ENCODE measurements at places on chromosomes 2 and 18.

DNA sequence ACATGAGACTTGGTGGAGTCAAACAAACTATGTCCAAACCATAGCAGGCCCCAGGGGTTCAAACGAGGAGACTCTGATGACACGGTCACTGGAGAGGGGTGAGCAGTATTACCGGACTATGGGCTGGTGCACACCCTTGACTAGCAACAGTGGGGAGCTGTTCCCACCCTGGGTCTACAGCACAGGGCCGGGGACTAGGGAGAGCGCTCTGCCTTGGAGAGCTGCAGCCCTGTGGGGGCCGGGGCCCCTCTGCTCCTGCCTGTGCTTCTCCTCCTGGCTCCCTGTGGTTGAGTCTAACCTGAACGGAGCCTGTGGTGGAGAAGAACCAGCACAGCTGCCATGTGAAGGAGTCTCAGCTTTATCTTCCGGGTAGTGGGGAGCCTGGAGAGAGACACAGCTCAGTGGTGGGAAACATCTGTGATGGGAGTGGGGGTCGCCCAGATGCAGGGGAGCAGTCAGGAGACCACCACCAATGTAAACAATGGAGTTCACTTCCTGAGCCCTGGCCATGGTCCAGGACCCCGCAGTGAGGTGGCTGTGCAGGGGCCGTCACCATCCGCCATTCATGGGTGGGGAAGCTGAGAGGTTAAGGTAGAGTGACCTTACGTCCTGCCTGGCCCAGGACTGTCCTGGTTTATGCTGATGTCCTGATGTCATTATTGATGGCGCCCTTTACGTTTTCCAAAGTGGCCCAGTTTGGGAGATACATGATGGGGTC, 195.7 kb upstream of the TWIST2 start:
- no peak for DNase-seq

- no peak for DNase-seq
These were observed 207.7 kb upstream of the COPS8 start for GRCh38 chr2:236877972-236878371.

- DNase-seq: peak; percentile 46
These were observed 62.2 kb upstream of the PMAIP1 start for GRCh38 chr18:59837586-59837985.

GRCh38 chr2:161886248-161886647, 187.8 kb downstream of the DPP4 start:
- DNase-seq: no peak

GRCh38 chr2:191875859-191876258, 29.0 kb upstream of the CAVIN2 start:
- no peak for DNase-seq

Data from CD8-positive, alpha-beta T cell (primary cell).